ENCODE measurements at places on chromosomes 12 and 14.

DNA sequence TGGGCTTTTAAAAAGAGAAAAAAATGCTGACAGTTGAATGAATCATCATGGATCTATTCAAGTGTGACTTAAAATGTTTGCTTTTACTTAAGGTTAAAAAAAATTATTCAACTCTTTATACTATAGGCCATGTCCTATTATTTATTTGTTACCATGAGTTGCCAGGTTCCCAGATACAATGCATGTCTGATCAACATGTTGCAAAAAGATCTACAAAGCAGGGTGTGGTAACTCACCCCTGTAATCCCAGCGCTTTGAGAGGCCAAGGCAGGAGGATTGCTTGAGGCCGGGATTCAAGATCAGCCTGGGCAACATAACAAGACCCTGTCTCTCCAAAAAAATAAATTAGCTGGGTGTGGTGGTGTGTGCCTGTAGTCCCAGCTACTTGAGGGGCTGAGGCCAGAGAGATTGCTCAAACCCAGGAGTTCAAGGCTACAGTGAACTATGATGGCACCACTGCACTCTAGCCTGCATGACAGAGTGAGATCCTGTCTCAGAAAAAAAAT, 460.8 kb downstream of the BCAT1 start:
- no peak for DNase-seq

DNA sequence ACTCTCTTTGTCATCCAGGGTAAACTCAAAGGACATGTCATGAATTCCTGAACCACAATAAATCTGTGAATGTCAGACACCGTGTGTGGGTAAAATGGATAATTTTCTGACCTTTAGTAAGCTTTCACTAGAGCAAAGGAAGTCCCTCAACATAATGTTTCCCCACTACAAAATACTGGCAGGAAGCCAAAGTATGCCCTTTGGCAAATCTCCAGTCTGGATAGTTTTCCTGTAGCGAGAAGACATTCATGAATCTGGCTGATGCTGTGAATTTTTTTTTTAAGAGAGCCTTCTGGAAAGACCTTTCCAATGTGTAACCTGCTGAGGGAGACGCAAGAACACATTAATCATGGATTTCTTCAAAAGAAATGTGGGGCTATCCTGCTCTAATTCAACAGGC, 389.6 kb upstream of the DDHD1 start:
- DNase-seq: no peak

GRCh38 chr12:30972035-30972434, 45.5 kb downstream of the TSPAN11 start:
- DNase-seq: no peak

GRCh38 chr14:60968099-60968498, 12.8 kb downstream of the TRMT5 start:
- DNase-seq: no peak

DNA sequence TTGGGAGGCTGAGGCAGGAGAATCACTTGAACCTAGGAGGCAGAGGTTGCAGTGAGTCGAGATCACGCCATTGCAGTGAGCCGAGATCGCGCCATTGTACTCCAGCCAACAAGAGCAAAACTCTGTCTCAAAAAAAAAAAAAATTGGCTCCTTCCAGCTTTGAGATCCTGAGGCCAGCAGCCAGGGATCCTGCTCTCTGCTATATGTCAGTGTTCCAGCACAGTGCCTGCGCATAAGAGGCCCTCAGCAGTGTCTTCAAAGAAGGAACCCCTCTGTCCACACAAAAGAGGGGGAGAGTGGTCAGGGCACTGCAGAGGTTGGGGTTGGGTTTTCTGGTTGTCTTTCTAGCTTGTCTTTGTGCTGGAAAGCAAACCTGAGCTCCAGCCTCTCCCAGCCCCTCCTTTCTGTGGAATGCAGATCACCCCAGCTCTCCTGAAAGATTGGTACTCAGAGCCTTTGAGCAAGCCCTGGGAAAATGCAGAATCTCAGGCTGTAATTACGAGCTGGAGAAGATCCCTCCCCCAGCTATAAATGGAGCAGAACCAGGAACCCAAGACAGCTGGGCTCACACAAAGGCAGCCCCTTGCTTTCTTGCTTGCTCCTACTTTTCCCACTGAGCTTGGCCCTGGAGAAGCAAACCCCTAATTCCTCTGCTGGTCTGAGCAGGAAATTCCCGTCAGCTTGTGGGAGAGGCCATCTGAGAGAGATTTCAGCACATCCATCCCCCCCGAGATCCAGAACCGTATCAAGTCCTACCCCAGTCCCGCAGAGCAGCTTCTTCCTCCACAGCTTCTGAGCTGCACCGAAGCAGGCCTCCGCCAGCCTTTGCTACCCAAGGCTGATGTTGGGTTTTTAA, 205.7 kb downstream of the ZFP36L1 start:
- DNase-seq: no peak

- no peak for DNase-seq
Measured at GRCh38 chr12:57268264-57268663, 17.3 kb upstream of the STAC3 start.

DNA sequence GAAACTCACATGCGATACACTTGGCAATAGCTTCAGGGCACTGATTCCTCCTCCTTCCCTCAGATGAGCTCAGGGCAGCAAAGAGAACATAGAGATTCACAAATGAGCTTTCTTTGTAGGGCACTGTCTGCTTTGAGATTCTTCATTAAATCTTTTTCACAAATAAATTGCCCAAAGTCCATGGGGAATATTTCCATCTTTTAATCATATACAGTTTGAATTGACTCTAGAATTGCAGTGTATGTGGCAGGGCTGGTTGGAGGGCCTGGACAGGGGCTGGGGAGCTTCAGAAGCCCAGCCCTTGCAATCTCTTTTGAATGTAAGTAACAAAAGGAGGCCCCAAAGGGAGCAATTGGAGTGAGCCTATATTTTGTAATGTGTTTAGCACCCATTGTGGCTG, 197.5 kb downstream of the NOVA1 start:
- no peak for DNase-seq

DNA sequence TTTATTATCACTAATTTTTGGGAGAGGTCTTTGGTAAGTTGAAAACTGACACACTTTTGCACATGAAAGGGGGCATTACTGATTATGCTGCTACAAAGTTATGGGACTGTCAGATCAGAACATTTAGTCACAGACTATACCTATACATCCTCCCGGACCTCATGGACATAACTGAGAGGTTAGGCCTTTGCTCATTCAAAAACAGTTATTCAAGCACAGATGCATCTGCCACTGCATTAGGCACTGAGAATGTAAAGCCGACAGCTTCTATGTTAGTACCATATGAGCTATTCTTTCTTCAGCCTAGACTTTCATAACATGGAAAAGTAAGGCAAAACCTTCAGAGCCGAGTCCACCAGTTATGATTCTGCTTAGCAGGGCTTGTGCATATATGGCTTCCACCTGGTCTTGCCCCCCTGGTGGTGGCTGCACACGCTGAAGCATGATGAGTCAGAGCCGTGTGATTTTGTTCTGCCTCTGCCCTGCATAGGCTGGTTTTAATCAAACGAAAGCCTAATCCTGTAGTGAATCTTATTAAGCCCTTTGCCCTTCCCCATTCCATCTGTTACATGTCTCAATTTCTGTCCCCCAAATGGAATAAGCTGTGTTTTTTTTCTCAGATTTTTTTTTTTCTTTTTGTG, 21.8 kb upstream of the RNU6-8 start:
- no peak for DNase-seq

- DNase-seq: no peak
Measured at GRCh38 chr12:96300064-96300463, 100.2 kb downstream of the CDK17 start.

- no peak for DNase-seq
Measured at GRCh38 chr12:113368331-113368730, 9.9 kb downstream of the PLBD2 start.

DNA sequence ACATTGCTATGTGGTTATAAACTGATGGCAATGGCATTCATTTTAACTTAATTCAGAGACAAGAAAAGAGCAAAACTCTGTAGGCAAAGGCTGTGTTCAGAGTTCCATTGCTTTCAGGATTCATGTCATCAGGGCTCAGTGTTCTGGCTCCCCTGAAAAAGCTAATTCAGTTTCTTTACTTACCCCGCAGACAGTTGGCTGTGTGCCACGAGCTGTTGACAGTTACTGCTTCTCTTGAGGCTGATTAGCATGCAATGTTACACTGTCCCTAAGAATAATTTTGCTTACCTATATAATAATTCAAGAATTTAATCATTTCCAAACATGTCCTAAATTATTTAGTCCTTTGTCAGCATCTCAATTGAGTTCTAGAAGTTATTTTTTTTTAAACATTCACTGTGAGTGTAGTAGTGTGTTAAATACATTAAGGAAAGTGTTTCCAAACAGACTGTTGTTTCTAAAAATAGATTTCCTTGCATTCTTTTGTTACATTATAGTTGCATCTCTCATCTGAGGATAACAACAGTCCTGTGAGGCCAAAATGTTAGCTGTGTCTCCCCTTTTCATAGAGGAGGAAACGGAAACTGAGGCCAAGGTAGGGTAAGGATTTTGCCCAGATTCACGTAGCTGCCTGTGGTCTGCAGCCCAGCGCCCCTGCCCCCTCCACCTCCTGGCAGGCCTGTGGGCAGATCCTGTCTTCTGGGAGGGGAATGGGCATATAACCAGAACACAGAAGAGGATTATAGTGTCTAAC, 98.6 kb downstream of the PELI2 start:
- DNase-seq: no peak

DNA sequence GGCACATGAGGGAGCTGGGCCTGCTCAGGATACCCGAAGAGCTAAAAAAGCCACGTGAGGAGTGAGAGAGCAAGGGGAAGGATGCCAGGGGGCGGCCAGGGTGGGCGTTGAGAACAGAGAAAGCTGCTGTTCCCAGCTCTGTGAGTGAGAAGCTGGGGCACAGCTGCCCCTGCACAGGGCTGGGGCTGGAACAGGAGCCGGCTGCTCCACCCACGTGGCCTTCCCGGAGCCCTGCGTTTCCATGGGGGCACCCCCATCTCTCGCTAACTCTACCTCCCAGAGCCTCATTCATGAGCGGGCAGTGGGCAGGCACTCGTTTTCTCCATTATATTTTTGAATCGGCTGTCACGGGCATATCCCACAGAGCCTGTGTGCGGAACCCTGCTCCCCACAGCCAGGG, 42.7 kb downstream of the RFLNA start:
- DNase-seq: no peak

DNA sequence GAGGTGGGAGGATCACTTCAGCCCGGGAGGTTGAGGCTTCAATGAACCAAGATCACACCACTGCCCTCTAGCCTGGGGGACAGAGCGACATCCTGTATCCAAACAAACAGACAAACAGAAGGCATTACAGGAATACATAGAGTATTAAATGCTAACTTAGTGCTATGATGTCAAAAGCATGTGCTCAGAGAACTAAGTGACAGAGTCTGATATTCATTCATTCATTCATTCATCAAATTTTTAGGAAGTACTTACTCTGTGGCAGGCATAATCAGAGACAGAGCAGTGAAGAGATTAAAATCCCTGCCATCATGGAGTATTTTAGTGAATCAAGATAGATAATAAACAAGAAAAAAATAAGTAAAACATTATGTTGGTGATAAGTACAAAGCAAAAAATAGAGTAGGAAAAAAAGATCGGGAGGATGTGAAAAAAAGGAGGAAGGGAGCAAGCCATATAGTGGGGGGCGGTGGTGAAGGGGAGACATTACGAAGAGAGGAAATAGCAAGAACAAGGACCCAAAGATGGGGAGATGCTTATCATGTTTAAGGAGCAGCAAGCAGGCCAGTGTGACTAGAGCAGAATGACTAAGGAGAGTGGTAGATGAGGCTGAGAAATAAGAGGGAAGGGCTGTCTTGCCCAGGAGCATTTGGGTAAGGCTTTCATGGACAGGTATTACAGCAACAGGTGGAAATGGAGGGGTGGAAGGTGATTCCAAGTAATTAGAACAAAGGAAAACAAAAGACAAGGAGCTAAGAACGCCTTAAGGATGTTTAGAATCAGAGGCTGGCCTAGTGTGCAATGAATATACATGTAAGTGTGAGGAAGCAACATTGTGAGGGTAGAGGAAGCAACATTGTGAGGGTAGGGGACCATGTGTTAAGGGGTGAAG, 2.8 kb downstream of the MAP4K5 start:
- no peak for DNase-seq

DNA sequence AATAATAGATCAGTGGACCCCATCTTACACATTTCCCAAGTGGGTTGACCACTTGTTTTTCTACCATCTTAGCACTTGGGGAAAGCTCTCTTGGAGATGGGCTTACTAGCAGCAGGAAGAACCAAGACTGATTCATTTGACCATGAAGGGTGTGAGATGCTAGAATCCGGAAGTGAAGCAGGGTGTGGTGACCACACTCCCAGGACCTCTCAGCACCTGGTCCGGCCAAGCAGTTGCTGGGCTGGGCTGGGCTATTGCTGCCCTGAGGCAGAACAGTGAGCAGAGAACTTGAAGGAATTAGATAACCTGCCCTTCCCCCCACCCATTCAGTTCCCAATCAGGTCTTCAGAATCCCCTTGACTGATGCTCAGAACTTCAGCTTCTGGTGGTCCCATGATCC, 24.4 kb downstream of the ADCY6 start:
- no peak for DNase-seq

DNA sequence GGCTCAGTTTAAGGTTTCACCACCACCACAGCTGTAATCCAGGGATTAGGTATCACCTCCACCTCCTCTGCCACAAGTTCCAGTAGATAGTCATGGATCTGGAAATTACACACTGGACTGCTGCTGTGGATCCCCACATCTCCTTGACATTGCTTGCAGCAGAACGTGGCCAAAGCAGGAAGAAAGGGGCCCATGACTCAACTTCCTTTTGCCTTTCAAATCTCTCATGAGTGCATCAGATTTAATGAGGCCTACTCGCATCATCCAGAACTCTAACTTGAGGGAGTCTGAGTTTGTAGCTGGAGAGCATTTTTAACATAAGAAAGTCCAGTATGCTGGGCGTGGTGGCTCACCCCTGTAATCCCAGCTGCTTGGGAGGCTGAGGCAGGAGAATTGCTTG, 29.2 kb upstream of the TMED10 start:
- DNase-seq: no peak

DNA sequence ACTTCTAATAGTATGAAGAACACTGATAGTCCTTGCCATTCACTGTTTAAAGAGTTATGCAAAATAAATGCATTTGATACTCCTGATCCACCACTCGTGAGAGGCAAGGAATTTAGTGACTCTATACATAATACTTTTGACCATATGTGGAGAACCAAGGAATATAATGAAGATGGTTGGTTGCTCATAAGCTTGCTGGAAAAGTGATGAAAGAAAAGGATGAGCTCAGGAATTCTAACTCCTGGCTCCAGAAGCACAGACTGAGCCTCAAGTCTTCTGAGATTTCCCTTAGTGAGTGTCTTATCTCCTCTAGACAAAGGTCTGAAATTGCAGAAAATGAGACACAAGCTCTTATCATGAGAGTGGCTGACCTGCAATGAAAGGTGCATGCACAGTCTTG, 57.1 kb upstream of the KRAS start:
- no peak for DNase-seq

Data from effector memory CD4-positive, alpha-beta T cell (primary cell).